ENCODE measurements at places on chromosomes 16 and 17. TPM values are rescaled to one million over a fixed set of nuclear protein-coding genes. Genes with fewer than 3 reads are reported as not detected.

Gene PERCC1
- total RNA-seq: not detected

Gene CA7
- total RNA-seq: not detected

Gene BCL6B
- 0.50 TPM for total RNA-seq

Gene NME1
- 75.8 TPM for total RNA-seq

Gene KCNJ12
- 1.5 TPM for total RNA-seq

Gene G6PC1
- not detected for total RNA-seq

Gene KRT27
- total RNA-seq: not detected

Gene ASPHD1
- 5.9 TPM for total RNA-seq

DNA sequence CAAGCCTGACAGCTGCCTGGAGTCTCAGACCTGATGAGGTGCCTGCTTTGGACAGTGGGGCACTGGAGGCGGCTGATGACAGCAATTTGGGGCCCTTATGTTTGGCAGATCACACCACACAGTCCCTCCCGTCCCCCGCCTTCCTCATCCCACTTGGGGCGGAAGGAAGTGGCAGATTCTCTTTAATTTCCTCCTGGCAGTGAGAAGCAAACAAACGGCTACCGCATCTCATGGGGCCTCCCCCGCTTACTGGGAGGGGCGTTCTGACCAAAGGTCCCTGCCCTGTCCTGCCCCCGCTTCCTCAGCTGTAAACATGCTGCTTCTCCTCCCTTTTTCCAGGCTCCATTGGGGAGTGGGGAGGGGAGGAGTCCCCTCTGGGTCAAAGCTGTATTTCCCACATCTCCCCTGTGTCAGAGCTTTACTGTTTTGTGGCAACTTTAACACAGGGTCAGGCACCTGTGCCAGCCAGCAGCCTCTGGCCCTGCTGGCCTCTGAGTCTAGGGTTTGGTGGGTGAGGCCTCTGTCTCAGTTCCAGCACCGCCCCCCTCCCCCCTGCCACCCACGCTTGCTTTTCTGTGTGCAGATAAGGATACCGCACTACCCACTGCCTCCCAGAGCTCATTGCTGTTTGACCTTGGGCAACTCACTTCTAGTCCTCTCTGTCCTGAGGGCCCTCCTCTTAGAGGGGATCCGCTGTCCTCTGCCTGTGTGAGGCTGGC is 5.4 kb upstream of the NFATC3 start:
- H3K36me3 ChIP-seq: peaks cover 8% of the 10 kb centered on the region
- H3K27me3 ChIP-seq: no peaks in the 10 kb centered on the region
- DNase-seq: no peak
- H3K27ac ChIP-seq: no peak overlapping the region
- no peak overlapping the region for H3K4me3 ChIP-seq
- peaks cover 17% of the 10 kb centered on the region for H3K4me1 ChIP-seq

DNA sequence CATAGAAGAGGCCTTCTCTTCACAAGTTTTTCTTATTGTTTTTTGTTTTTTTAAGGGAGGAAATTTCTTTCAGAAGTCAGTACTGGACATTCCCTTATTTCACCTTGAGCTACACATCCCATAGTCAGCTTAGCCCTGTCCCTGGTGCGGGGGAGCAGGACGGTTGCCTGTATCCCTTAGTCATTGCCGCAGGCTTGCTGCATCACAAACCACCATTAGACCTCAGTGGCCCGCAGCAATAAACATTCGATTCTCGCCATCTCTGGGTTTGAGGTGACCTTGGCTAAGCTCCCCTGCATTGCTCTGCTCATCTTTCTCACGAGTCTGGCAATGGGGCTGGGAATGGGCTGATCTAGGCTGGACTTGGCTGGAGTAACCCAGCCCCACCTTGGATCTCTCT is 692.5 kb downstream of the WWOX start:
- DNase-seq: no peak
- no peaks in the 10 kb centered on the region for H3K27me3 ChIP-seq
- H3K4me1 ChIP-seq: no peaks in the 10 kb centered on the region
- no peaks in the 10 kb centered on the region for H3K36me3 ChIP-seq
- H3K27ac ChIP-seq: no peak overlapping the region

- H3K27me3 ChIP-seq: peaks cover 2% of the 10 kb centered on the region
- H3K4me1 ChIP-seq: peaks cover 5% of the 10 kb centered on the region
- no peak overlapping the region for H3K4me3 ChIP-seq
- no peaks in the 10 kb centered on the region for H3K36me3 ChIP-seq
These were observed 45.3 kb upstream of the JPH3 start for GRCh38 chr16:87556941-87557459.

DNA sequence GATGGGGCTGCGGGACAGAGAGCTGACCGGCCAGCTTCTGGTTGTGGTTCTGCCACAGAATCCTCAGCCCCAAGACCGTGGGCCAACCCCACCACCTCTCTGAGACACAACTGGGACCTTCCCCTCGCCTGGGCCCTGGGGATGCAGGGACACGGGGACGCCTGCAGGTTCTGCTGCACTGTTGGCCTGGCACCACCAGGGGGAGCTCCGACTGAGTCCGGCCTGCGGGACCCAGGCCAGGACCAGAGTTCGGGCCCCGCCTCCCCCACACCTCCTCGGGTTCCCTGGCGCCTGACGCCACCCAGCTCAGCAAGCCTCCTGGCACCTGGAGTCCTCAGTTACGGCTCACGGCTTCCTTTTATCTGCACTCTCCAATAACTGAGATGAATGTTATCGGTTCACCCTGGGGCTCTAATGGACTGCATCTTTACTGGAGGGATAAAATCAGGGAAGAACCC is 27.3 kb downstream of the TBC1D16 start:
- no peaks in the 10 kb centered on the region for H3K27me3 ChIP-seq
- no peaks in the 10 kb centered on the region for H3K4me1 ChIP-seq
- DNase-seq: peak; percentile 33
- H3K36me3 ChIP-seq: peaks cover 3% of the 10 kb centered on the region

DNA sequence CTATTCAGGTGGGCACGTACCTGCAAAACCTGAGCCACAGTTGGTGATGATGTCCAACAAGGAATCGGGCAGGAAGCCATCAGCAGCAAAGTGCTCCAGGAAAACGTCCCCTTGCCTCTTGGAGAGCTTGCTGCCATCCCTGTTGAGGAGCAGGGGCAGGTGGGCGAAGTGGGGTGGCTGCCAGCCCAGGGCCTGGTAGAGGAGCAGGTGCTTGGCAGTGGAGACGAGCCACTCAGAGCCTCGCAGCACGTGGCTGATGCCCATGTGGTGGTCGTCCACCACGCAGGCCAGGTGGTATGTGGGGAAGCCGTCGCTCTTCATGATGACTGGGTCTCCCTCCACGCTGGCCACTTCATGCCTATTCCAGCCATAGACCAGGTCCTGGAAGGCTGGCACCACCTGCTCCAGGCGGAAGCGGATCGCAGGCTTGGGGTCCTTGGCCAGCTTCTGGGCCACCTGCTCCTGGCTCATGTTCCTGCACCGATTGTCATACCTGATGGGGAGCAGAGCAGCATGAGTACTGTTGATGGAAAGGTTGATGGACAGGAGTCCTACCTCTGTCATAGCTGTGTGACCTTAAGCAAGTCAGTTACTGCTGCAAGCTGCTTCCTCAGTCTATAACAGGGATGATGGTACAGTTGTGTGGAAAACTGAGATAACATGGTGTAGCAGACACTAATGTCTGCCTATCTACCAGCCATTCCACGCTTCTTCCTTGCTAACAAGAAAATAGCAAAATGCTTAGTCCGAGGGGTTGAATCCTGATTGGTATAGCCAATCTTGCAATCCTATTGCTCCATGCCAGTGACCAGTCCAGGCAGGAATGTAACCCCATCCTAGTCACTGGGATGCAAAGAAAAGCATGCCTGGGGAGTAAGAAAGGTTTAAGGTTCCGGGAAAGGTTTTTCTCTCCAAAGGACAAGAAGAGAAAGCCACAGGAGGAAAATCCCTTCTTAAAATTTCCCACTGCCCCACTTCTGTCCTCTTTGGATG is 22.0 kb downstream of the EARS2 start:
- H3K27me3 ChIP-seq: no peaks in the 10 kb centered on the region
- no peaks in the 10 kb centered on the region for H3K4me1 ChIP-seq
- peaks cover 8% of the 10 kb centered on the region for H3K36me3 ChIP-seq

- H3K27ac ChIP-seq: no peak overlapping the region
- DNase-seq: no peak
- H3K4me1 ChIP-seq: no peaks in the 10 kb centered on the region
- no peaks in the 10 kb centered on the region for H3K36me3 ChIP-seq
- no peaks in the 10 kb centered on the region for H3K27me3 ChIP-seq
These were observed 225.0 kb upstream of the SALL1 start for GRCh38 chr16:51376080-51376479.

- no peak overlapping the region for H3K4me3 ChIP-seq
- no peak overlapping the region for H3K27ac ChIP-seq
- no peaks in the 10 kb centered on the region for H3K36me3 ChIP-seq
- DNase-seq: no peak
These were observed 275.3 kb downstream of the PARN start for GRCh38 chr16:14354561-14355351.

GRCh38 chr16:68445458-68445857 is 2.9 kb downstream of the SMPD3 start:
- H3K4me1 ChIP-seq: no peaks in the 10 kb centered on the region
- H3K27me3 ChIP-seq: peaks cover 7% of the 10 kb centered on the region
- H3K36me3 ChIP-seq: no peaks in the 10 kb centered on the region
- H3K27ac ChIP-seq: no peak overlapping the region
- no peak overlapping the region for H3K4me3 ChIP-seq

- peak overlapping the region; percentile 82 for H3K27ac ChIP-seq
- H3K4me1 ChIP-seq: peaks cover 42% of the 10 kb centered on the region
- DNase-seq: peak; percentile 84
- H3K36me3 ChIP-seq: peaks cover 23% of the 10 kb centered on the region
- no peaks in the 10 kb centered on the region for H3K27me3 ChIP-seq
These were observed 264.2 kb downstream of the SEC14L1 start for GRCh38 chr17:77404812-77405581.

DNA sequence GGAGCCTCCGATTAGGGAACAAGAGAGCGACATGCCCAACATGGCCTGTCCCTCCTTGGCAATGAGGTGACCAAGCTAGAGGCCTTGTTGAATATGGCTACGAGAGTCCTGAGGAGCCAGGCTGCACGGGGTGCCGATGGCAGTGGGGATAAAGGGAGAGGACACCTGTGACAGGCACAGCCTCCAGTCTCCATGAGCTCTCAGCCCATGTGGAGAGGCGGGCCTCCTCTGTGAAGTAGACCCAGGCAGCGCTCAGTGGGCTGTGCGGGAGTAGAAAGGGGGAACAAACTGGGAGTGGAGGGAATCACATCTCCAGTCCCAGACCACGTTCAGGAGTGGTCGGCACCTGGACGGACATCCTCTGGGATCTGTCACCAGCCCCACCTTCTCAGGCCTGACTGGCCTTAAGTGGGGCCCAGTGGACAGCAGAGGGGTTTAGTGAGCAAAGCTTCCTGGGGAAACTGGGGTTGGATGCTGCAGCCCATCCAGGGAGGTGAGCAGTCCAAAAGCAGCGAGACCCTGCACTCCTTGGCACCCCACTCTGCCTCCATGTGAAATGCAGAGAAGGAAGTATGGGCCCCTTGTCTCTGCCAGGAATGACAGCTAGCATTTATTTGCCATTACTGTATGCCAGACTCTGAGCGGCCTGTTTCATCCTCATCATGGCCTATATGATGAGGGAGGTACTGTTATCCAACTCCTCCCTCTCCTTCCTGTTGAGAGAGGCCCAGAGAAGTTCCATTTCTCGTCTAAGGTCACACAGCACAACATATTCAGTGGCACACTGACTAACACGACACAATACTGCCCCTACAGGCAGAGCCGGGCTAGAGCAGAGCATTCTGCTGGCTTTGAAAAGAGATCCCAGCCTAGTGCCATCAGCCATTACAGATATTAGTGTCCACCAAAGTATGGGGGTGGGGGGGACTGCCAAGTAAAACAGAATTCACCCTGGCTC is 4.5 kb upstream of the TMEM92 start:
- H3K4me1 ChIP-seq: peaks cover 44% of the 10 kb centered on the region
- no peaks in the 10 kb centered on the region for H3K27me3 ChIP-seq
- no peak overlapping the region for H3K4me3 ChIP-seq
- H3K36me3 ChIP-seq: no peaks in the 10 kb centered on the region
- peak overlapping the region; percentile 44 for H3K27ac ChIP-seq

GRCh38 chr17:67420994-67421393 is 43.9 kb downstream of the PITPNC1 start:
- peak; percentile 6 for DNase-seq
- H3K27me3 ChIP-seq: no peaks in the 10 kb centered on the region
- no peak overlapping the region for H3K27ac ChIP-seq
- no peaks in the 10 kb centered on the region for H3K36me3 ChIP-seq
- no peak overlapping the region for H3K4me3 ChIP-seq

DNA sequence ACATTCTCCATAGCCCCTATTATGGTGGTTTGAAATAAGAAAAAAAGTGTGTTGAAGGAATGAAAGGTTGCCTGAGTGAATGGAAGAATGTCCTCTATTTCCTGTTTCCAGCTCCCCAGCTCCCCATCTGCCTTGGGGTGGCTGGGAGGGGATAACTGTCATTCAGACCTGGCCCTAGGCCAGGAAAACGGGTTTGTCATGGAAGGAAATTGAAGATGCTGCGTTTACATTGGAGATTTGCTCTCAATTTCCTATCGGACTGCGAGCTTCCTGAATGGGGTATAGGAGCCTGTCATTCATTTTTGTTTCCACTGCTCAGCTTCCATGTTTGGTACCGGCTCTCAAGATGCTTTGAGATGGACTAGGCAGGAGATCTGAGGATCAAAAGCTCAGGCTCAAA is 2.2 kb upstream of the FZD2 start:
- H3K27ac ChIP-seq: no peak overlapping the region
- peaks cover 9% of the 10 kb centered on the region for H3K4me1 ChIP-seq
- no peak overlapping the region for H3K4me3 ChIP-seq
- no peak for DNase-seq
- peaks cover 5% of the 10 kb centered on the region for H3K36me3 ChIP-seq

GRCh38 chr16:67915831-67916723 is 15.6 kb downstream of the CTRL start:
- H3K27me3 ChIP-seq: no peaks in the 10 kb centered on the region
- no peak overlapping the region for H3K27ac ChIP-seq
- H3K4me3 ChIP-seq: no peak overlapping the region
- H3K4me1 ChIP-seq: peaks cover 16% of the 10 kb centered on the region
- peaks cover 1% of the 10 kb centered on the region for H3K36me3 ChIP-seq

- no peaks in the 10 kb centered on the region for H3K4me1 ChIP-seq
- H3K4me3 ChIP-seq: no peak overlapping the region
- DNase-seq: no peak
- H3K36me3 ChIP-seq: no peaks in the 10 kb centered on the region
These were observed 118.0 kb upstream of the RPL38 start for GRCh38 chr17:74085434-74085833.

- no peaks in the 10 kb centered on the region for H3K27me3 ChIP-seq
- DNase-seq: no peak
- H3K4me3 ChIP-seq: no peak overlapping the region
- peaks cover 2% of the 10 kb centered on the region for H3K36me3 ChIP-seq
- H3K4me1 ChIP-seq: peaks cover 15% of the 10 kb centered on the region
- H3K27ac ChIP-seq: peak overlapping the region; percentile 64
These were observed 115.3 kb downstream of the ANKRD11 start for GRCh38 chr16:89375021-89375420.
